ENCODE measurements at places on chromosomes 3 and 15.

GRCh38 chr3:11610044-11610671 is 33.6 kb downstream of the VGLL4 start:
- DNase-seq = no peak

DNA sequence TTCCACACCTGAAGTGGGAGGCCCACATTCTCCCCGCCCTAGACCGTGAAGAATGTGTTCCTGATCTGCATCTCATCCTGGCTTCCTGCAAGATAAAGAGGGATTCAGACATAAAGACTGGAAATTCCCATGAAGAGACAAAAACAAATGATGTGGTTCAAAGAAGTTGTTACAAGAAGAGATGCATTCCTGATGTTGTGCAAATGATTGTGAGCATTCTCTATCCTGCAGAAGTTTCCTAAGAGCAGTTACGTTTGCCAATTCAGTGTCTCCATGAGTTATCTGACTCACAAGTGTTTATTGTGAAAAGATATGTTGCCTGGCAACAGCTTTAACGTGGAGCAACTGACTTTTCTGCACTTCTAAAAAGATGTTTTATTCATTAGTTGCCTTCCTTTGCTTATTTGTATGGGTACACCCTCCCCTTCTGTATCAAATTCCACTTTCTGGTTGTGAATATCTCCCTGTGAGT is 107.8 kb downstream of the ZIC4 start:
- no peak for DNase-seq

DNA sequence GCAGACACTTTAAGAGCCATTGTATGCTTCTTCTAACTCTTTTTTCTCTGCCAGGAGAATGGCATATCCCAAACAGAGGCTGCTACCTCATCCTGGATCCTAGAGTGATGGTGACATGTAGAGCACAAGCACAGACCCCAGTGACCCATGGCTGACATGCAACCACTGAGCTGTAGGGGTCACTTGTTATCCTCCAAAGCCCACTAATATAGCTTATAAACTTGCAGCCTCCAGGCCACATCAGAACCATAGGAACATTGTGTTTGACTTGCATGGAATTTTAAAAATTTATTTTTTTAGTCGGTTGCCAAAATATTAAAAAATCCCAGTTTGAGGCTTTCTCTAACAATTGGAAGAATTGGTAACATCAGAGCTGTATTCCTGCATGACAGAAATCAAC is 283.0 kb upstream of the WNT5A start:
- no peak for DNase-seq

DNA sequence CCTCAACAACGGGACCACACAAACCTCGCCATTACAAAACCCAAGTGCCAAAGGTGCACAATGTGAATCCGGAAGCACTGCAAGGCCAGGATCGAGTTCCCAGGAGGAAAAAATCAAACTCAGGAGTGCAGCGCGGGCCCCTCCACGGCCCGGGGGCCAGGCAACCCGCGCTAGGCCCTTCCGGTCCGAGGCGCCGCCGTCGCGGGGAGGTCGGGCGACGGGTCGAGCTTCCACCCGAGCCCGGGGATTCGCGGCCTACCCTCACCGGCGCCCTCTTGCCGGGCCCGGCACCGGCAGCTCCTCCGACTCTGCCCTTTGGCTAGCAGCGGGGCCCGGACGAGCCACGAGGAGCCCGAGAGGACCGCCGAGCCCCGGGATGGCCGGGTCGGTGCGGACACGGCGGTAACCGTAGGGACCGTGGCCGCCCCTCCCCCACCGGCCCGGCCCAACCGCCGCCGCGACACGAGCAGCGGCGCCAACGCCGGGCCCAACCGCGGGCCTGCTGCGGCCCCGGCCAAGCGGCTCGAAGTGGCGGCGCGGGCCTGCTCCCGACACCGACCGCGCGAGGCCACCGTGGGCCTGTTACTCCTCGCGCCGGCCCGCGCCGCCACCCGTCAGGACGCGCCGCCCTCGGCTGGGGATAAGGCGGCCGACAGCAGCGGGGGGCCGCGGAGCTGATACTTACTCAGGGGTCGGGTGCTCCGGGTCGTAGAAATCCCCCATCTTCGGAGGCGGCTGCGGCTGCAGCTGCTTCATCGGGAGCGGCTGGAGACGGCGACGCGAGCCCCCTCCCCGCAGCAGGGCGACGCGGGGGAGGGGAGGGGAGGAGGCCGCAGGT is 525 bp downstream of the SETD2 start:
- peak; percentile 26 for DNase-seq

Measured in activated T-helper 9 cell treated with anti-CD3 and anti-CD28 coated beads, Interleukin-2, amount 50 U/mL, for 16 hours (primary cell).